A549 treated with RU486 at 1 μM for 4 hours (cell line): ENCODE measurements at places on chromosomes 1 and 21. TPM values are rescaled to one million over a fixed set of nuclear protein-coding genes. Genes with fewer than 3 reads are reported as not detected.

Gene RAB25
- 0.24 TPM in 1 of 5 replicates, not detected in the others for total RNA-seq

Gene KLHDC9
- 1.2 to 2.4 TPM (median 1.6 TPM) in 5 replicates for total RNA-seq

Gene AJAP1
- not detected in 5 replicates for total RNA-seq

Gene NECTIN4
- total RNA-seq = 1.5 to 2.2 TPM (median 1.9 TPM) in 5 replicates

Gene NHLH2
- total RNA-seq = not detected in 5 replicates
